Stimulated activated CD8-positive, alpha-beta memory T cell treated with anti-CD3 and anti-CD28 coated beads, Interleukin-7, amount 100 ng/mL, for 4 hours (primary cell): ENCODE measurements at places on chromosomes 2 and 18.

- no peak for DNase-seq
Observed at GRCh38 chr18:64245126-64245861, 96.4 kb upstream of the LINC00305 start.

GRCh38 chr2:98702858-98703620, 27.9 kb downstream of the MGAT4A start:
- DNase-seq = no peak

GRCh38 chr2:68877079-68877772, 6.0 kb upstream of the BMP10 start:
- no peak for DNase-seq

GRCh38 chr2:9638532-9638931, 7.7 kb upstream of the YWHAQ start:
- no peak for DNase-seq

- DNase-seq = no peak
Observed at GRCh38 chr2:102508863-102509262, 35.8 kb downstream of the SLC9A4 start.

GRCh38 chr2:61538920-61539520, 864 bp upstream of the XPO1 start:
- peak; percentile 53 for DNase-seq

DNA sequence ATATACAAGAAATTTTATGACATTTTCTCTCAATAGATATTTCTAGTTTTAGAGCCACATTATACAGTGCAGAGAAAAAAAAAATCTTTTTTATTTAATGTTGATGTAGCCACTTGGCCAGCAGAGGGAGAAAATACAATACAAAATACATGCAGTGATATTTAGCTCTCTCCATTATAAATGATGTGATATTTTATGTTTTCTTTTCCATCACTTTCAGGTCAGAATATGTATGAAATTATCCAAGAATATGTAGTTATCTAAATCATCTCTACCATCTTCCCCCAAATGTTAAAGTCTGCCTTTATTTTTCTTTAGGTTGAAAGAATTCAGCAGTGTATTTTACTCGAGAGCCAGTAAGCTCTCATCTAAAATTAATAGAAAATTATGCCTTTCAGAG, 533.6 kb upstream of the FSHR start:
- DNase-seq = no peak
